ENCODE measurements at places on chromosomes 7 and 10.
A peak's percentile ranks its signal among the peaks of the same experiment; 100 is the strongest.

DNA sequence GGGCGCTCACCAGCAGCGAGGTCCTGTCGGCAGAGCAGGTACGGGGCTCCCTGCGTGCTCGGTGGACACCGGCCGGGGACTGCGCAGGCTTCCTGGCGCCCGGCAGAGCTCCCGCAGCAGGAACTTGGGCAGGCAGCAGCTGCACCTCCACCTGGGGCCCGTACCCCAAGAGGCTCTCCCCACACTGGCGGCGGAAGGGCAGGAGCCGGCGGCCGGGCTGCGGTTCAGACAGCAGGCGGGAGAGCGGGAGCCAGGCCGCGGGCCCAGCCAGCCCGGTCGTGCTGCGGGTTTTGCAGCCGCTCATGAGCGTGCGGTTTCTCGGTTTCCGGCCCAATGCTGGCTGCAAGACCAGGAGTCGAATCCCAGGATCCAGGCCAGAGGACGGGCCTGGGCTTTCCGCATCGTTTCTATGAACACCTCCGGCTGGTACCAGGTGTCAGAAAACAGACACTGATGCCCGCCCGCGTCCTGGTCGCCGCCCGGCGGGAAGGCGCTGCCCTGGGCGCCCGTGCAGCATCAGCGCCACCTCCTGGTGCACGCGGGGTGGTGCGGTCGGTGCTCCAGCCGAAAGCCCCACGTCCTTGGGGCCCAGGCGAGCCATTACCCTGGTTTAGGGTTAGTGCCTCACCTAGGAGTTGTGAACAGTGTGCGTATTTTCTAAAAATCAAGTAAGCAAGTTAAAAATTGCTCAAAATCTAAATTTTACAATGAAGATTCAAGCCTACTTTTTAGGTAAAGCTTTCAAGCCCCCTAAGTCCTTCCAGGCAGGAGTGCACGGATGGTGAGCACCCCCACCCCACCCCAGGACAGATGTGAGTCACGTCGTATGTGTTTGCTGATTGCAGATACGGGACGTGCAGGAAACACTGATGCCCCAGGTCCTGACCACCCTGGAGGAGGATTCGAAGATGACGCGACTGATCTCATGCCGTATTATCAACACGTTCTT is 47.4 kb upstream of the PRKAR1B start:
- DNase-seq: peak; percentile 71

- no peak for DNase-seq
These were observed 70.6 kb downstream of the KCNMA1 start for GRCh38 chr10:77566914-77567566.

DNA sequence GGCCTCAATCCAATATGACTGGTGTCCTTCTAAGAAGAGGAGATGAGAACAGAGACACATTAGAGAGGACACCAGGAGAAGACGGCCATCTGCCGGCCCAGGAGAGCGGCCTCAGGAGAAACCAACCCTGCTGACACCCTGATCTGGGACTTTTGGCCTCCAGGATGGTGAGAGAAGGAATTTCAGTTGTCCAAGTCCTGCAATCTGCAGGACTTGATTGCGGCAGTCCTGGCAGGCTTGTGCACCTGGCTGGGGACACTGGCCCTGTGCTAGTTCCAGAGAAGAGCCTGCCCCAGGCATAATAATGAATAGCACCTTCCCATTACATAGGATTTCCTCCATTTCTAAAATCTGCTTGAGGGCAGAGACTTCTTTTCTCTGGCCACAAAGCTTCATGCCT is 409.9 kb upstream of the SHH start:
- DNase-seq: no peak

- DNase-seq: no peak
These were observed 5.4 kb downstream of the FAM171A1 start for GRCh38 chr10:15365692-15366091.

GRCh38 chr7:55081472-55082227 is 62.8 kb downstream of the EGFR start:
- no peak for DNase-seq

- no peak for DNase-seq
These were observed 97.1 kb downstream of the CREB5 start for GRCh38 chr7:28509251-28510025.

GRCh38 chr10:59560161-59560560 is 149.5 kb downstream of the SLC16A9 start:
- no peak for DNase-seq

- no peak for DNase-seq
These were observed 176.5 kb upstream of the INHBA start for GRCh38 chr7:41879403-41879802.

GRCh38 chr10:88423732-88424131 is 159.4 kb downstream of the RNLS start:
- DNase-seq: no peak

GRCh38 chr7:37119296-37119860 is 329.3 kb downstream of the ELMO1 start:
- DNase-seq: no peak

GRCh38 chr7:1677206-1678080 is 7.4 kb downstream of the ELFN1 start:
- no peak for DNase-seq

DNA sequence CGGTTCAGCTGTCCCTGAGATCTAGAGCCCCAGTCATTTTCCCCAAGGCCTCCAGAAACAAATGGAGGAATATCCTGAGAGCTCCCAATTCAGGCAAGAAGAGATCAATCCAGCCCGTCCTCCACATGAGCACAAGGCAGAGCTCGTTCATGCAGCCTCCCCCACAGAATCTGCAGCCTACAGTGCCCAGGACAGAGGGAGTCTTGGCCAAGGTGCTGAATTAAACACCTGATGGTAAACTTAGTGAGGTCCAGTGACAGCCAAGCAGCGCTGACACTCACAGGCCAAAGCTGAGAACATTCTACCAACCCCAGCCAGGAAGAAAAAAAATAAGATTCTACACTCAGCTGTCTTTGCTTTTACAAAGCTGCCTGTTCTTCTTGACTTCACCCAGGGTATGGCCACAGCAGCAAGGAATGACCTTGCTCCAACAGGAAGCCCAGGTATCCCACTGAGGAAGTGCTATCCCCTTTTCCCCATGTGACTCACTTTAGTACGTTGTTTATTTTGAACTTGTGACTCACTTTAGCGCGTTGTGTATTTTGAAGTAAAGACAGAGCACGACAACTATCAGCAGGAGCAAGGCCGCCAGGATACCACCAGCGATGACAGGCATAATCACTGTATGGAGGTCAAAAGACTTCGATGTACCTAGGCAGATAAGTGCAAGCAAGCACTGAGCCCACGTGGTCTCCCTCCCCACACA is 4.4 kb upstream of the CUZD1 start:
- no peak for DNase-seq

DNA sequence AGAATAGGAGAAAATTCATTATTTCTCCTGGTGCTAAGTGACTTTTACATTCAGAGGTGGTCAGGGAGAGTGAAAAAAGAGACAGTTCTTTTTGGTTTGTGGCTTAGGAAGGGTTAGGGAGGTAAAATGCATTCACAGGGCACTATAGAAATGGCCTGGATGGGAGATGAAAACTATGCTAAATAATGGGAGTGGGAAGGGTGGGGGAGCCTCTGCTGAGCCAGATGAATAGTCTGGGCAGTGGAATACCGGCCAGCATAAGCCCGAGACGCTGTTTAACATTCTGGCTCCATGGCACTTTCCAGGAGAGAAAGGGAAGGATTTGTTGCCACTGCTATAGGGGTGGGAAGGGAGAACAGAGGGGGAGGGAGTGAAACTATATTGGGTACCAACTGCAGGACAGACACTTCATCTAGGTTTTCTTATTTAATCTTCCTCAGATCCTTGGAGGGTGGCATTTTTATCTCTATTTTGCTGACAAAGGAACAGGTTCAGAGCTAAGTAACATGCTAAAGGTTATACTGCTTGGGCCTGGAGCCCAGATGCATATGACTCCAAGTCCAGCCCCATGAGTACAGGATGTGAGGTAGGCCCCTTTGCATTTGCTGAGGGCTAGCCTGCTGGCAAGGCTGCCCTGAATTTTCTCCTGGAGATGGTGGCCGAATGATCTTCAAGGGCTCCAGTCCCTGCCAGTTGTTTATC is 372.4 kb downstream of the CCSER2 start:
- peak; percentile 9 for DNase-seq

GRCh38 chr7:157224627-157225026 is 85.9 kb downstream of the UBE3C start:
- DNase-seq: peak; percentile 20

- DNase-seq: no peak
These were observed 44.0 kb downstream of the PLXNA4 start for GRCh38 chr7:132532281-132532680.

GRCh38 chr10:14416308-14416700 is 85.6 kb upstream of the FRMD4A start:
- DNase-seq: no peak

- DNase-seq: no peak
These were observed 75.9 kb downstream of the HIPK2 start for GRCh38 chr7:139701908-139702307.

- DNase-seq: no peak
These were observed 137.0 kb downstream of the RAMP3 start for GRCh38 chr7:45294559-45294958.

DNA sequence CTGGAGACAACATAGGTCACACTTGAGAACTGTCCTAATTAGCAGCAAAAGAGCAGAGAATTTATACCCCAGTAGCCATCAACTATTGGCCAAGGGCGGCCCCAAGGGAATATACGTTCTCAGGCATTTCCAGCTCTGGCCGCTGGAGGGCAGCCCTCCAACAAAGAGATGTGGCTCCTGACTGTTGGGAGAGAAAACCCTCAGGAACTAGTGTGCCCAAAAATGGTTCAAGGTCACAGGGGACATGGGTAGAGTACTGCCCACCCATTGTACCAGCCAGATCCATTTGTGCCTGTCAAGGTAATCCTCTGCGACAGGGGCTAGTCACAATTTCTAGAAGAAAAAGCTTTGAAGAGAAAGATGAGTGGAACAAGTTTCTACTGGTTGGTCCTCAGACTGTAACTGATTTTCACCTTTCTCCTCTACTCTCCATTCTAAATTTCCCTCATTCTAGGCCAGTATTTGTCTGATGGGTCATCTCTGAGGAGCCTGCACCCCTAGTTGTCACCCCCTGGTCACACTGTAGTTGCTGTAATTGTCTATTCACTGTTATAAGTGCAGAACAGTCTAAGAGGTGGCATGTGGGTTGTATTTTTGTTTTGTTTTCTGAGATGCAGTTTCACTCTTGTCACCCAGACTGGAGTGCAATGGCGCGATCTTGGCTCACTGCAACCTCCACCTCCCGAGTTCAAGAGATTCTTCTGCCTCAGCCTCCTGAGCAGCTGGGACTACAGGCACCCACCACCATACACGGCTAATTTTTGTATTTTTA is 14.7 kb upstream of the C7orf33 start:
- DNase-seq: peak; percentile 82

GRCh38 chr7:1237704-1238255 is 5.1 kb downstream of the UNCX start:
- no peak for DNase-seq

DNA sequence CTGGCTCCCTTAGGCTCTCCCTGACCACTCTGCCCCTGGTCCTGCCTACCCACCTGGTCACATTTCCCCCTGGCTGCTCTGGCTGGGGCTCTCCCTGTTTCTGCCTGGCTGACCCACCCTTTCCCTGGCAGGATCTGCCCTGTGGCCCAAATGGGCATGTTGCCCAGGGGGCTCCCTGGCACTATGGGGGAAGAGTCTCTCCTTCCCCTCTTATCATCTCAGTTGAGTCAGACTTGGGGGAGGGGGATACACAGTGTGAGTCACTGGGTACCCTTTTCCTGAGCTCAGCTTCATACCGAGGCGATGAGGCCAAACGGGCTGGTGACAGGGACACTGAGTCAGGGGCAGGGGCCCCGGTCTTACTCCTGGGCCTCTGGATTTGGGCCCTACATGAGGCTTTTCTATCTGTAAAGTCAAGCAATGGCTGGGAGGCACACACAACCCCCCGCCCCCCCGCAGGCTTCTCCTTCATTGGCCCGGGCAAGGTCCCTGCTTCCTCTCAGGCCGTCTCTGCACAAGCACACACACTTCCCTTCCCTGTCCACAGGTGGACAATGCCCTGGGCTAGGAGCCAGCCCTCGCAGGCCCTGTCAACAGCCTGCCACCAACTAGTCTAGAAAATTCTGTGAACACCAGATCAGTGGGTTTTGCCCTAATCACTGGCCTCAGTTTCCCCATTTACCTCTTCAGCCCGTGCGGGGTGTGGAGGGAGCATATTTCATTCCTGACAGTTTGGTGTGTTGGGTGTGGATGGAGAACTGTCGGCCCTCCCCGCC is 627 bp upstream of the FLNC start:
- DNase-seq: no peak

DNA sequence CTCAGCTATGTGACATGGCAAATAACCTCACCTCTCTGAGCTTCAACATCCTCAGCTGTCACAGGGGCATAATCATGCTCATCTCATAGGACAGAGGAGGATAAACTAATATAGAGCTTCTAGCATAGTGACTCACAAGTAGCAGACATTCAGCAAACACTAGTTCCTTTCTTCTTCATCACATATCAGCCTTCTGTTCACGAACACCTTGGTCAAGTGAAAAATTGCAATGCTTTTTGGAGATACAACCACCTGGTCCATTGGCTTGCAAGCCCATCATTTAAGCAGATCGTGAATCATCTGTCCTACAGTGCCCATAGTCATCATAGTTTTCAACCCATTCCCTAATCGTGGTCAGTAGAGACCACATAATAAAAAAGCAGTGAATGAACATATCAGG is 277.9 kb upstream of the YAE1 start:
- DNase-seq: no peak

DNA sequence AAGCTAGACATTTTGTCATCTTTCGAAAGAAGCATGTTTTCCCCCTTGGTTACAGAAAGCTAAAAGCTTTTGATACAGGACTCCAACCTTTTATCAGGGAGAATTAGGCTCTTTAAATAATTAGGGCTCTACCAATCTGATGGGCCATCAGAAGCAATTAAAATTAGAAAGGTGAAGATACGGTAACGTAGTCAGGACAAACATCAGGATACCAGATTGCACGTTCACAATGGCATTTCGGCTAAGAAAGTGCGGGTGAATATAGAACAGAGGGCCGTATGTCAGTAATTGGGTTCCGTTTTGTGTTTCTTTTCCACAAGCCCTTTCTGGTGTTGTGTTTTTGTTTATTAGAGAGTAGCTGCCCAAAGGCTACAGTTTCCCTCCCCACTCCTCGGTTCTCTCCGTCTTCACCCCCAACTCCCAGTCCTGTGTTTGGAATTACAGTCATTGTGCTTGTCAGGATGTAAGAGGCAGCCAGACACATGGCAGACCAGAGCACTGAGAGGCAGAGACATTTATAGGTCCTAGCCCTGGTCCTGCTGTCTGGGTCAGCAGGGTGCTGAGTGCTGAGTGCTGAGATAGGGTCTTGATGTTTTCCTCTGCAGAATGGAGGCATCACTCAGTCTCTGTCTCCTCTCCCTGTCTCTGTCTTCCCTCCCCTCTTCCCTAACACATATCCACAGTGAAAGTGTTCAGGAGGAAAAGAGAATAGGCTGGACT is 5.5 kb downstream of the PFKP start:
- DNase-seq: no peak
